ENCODE measurements at places on chromosomes 7 and 10. TPM values are rescaled to one million over a fixed set of nuclear protein-coding genes. Genes with fewer than 3 reads are reported as not detected.
A peak's percentile ranks its signal among the peaks of the same experiment; 100 is the strongest.

DNA sequence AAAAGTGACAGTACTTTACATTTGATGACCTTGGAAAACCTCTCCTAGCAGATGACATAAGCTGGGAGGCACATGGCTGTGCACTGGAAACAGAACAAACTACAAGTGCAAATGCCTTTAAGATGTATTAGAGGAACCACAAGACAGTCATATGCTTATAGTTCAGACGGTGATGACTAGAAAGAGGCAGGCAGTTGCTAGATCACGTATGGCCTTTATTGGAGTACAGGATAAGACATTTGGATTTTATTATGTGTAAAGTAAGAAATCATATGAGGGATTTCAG lies 290.0 kb downstream of the SORCS1 start:
- no peak overlapping the region for H3K4me3 ChIP-seq
- no peak for DNase-seq
- H3K36me3 ChIP-seq = no peaks in the 10 kb centered on the region
- H3K27me3 ChIP-seq = no peaks in the 10 kb centered on the region

DNA sequence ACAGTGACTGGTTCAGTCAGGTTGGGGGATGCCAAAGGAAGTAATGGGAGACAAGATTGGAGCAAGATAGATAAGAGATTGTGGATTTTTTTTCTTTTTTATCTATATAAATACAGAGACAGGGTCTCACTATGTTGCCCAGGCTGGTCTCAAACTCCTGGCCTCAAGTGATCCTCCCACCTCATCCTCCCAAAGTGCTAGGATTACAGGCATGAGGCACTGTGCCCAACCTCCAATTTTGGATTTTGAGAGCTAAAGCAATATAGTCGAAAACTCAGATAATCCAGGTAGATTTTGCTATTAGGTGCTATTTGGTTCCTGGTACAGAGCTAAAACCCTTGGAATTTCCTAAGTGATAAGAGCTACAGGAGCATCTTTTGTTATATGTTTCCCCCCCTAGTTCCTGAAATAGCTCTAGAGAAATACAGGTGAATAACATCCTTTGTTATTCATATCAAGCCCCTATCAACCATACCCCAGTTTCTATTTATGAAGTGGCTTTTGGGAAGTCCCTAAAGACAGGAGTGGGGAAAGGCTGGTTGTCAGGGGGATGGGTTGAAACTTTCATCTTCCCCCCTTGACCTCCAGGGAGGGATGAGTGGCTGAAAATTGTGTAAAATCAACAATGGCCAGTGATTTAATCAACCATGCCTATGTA lies 151.2 kb downstream of the CFTR start:
- no peaks in the 10 kb centered on the region for H3K27me3 ChIP-seq
- H3K27ac ChIP-seq = no peak overlapping the region
- no peak overlapping the region for H3K4me3 ChIP-seq
- H3K4me1 ChIP-seq = no peaks in the 10 kb centered on the region

DNA sequence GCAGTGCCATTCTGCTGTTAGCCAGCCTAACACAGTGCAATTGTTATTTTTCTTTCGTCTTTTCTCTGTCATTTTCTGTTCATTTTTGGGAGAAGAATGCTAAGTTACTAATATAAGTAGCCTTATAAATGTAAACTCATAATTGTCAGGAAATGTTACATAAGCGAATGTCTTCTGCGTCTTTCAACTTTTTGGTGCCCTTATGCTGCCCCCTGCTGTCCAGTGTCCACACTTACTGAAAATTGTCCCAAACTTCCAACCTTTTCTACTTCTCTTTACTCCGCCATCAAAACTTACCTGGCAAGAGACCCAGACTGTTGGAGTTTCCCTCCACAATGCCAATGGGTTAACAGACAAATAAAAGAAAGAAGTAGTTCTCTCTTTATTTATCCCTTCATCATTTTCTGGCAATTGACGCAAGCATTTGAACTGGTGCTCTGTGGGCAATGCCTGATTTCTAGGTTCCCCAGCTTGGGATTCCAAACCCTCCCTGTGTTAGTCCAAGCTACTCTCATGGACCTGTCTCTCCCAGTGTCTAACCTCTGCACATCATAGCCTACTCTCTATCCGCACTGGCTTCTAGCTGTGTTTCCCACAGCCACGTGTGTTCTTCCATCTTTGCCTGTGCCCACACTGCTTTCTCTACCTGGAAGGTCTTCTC lies 21.0 kb upstream of the EPC1 start:
- no peak overlapping the region for H3K27ac ChIP-seq
- DNase-seq = peak; percentile 76
- no peaks in the 10 kb centered on the region for H3K4me1 ChIP-seq
- no peaks in the 10 kb centered on the region for H3K36me3 ChIP-seq

GRCh38 chr10:62869958-62870357 lies 53.8 kb upstream of the EGR2 start:
- no peaks in the 10 kb centered on the region for H3K36me3 ChIP-seq
- no peaks in the 10 kb centered on the region for H3K4me1 ChIP-seq
- H3K27me3 ChIP-seq = no peaks in the 10 kb centered on the region
- DNase-seq = no peak

KNDC1 gene
- polyA plus RNA-seq = 0.25 TPM

TBXAS1 gene
- polyA plus RNA-seq = 5.5 TPM

PBLD gene
- 36.8 TPM for polyA plus RNA-seq

CXCL12 gene
- polyA plus RNA-seq = 108 TPM

SFXN4 gene
- polyA plus RNA-seq = 49.8 TPM

DNA sequence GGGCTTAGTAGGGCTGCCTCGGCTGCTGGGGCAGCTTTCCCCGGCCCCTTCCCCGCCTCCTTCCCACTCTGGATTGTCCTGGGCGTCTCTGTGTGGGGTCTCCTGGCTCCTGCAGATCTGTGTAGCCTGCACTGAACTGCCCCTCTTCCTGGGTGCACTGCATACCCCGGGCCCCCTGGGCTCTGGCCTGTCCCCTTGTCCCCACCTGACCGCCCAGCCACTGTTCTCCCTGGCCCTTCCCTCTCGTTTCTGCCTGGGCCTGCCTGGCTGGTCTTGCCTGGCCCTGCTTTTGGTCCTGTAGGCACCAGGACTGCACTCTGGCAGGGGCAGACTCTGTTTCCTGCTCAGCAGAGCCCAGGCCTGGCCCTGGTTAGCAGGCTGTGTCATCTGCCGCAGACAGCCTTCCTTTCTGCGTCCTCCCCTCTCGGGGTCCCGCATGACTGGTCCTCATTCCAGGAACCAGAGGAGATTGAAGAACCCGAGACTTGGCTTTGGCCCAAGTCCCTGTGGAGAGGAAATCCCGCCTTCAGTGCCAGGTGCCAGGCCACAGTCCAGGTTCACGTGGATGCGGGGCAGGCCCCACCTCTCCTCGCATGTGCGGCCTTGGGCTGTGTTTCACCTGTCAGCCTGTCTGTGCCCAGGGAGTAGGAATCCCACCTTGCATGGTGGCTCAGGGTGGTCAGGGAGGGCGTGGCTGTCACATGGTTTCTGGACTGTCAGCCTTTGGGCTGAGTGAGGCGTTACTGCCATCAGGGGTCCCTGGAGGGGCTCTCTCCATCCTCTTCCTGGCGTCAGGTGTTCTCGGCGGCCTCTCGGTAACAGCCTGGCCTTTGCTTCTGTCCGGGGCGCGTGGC lies 9.2 kb downstream of the INPP5A start:
- no peak overlapping the region for H3K4me3 ChIP-seq
- no peak overlapping the region for H3K27ac ChIP-seq
- H3K27me3 ChIP-seq = no peaks in the 10 kb centered on the region
- H3K36me3 ChIP-seq = no peaks in the 10 kb centered on the region
- H3K4me1 ChIP-seq = no peaks in the 10 kb centered on the region
- peak; percentile 40 for DNase-seq

ANKRD30A gene
- not detected for polyA plus RNA-seq

DNA sequence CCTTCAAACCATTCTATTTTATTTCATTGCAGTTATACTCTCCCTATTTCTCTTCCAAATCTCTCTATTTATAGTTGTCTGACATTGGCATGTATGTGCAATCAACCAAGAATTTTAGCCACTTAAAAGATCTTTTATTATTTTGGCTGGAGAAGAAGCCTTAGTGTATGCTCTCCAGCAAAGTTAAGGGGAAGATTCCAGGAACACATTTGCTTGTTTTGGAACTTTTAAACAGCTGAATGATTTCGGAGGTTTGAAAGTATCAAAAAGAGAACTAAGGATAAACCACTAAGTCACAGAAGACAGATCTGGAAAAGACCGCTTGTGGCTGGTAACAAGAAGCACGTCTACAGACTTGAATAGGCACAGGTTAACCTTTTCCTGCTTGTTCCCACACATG lies 182.2 kb upstream of the FZD1 start:
- no peaks in the 10 kb centered on the region for H3K27me3 ChIP-seq
- peak overlapping the region; percentile 28 for H3K27ac ChIP-seq
- no peak for DNase-seq
- no peaks in the 10 kb centered on the region for H3K36me3 ChIP-seq
- H3K4me3 ChIP-seq = peak overlapping the region; percentile 14
- H3K4me1 ChIP-seq = no peaks in the 10 kb centered on the region

DNA sequence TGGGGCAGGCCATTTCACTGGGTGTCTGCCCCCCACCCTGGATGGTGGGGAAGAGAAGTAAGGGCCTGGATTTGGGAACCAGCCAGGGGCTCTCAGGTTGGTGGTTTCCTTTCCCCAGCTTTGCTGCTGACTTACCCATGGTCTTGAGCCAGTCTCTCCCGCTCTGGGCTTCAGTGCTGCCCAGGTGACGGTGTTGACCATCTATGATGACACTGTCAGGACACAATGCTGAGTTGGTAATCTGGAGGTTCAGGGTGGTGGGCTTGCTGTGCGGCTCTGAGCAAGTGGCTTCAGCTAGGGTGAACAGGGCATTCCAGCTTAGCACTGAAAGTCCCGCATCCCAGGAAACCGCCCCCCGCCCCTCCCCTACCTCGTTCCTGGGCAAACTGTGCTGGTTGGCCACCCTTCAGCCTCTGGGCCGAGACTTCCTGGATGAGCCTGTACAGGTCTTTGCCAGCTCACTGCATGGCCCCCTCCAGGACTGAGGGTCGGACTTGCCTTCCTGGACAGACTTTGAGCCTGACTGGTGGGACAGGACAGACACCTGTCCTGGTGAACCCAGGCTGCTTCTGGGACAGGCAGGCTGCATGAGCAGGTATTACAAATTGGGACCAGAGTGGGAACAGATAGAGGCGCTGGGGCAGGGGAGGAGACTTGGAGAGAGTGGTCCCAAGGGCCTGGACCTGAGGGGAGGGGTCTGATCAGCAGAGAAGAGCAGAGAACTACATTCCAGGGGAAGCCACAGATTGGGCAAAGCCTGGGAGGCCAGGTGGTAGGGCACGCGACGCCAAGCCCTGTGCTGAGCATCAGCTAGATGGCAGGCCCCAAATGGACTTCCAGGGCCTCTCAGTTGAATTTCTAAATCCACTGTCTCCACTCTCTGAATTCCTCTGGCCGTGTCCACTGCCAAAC lies 19.9 kb upstream of the ZMIZ1 start:
- DNase-seq = peak; percentile 70
- no peaks in the 10 kb centered on the region for H3K27me3 ChIP-seq
- H3K4me3 ChIP-seq = no peak overlapping the region
- H3K27ac ChIP-seq = no peak overlapping the region

- no peak overlapping the region for H3K27ac ChIP-seq
- H3K4me3 ChIP-seq = no peak overlapping the region
- peak; percentile 41 for DNase-seq
- no peaks in the 10 kb centered on the region for H3K27me3 ChIP-seq
- no peaks in the 10 kb centered on the region for H3K36me3 ChIP-seq
- no peaks in the 10 kb centered on the region for H3K4me1 ChIP-seq
These were observed 21.0 kb downstream of the ELFN1 start for GRCh38 chr7:1691096-1691495.

DNA sequence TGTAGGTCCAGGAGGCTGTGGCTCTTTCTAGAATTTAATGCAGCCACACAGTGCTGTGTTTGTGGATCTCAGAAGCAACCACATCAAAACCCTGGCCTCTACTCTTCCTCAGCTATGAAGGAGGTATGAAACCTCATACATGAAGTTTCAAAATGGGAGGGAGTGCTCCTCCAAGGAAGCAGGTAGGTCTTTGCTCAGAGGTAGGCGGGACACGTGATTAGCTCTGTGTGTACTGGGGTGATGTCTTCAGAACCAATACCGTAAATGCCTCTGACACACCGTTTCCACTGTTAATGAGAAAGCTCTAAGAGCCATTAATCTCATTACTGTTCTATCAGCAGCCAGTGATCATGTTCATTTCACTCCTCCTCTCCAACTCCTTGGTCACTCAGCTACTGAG lies 126.1 kb downstream of the PLXNA4 start:
- H3K4me1 ChIP-seq = no peaks in the 10 kb centered on the region
- no peaks in the 10 kb centered on the region for H3K36me3 ChIP-seq
- DNase-seq = no peak
- H3K27ac ChIP-seq = no peak overlapping the region
- H3K27me3 ChIP-seq = no peaks in the 10 kb centered on the region

- H3K36me3 ChIP-seq = no peaks in the 10 kb centered on the region
- no peak overlapping the region for H3K27ac ChIP-seq
- no peaks in the 10 kb centered on the region for H3K4me1 ChIP-seq
- peak overlapping the region; percentile 60 for H3K4me3 ChIP-seq
- DNase-seq = peak; percentile 46
These were observed 906 bp downstream of the CDK1 start for GRCh38 chr10:60778971-60779796.

FOXP2 gene
- 1.9 TPM for polyA plus RNA-seq

NUTM2A gene
- not detected for polyA plus RNA-seq

DNA sequence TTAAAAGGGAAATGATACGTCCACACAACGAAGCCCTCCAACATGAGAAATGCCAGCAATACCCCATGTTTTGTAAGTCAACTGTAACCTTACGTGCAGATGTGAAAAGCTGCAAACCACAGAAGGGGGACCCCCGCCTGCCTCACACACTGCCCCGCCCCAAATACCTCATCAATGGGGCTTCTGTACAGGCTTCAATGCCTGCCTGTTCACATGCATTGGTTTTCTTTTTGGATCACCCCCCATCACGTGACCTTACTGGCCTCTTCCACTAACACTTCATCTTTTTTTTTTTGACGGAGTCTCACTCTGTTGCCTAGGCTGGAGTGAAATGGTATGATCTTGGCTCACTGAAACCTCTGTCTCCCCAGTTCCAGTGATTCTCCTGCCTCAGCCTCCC lies 224.0 kb downstream of the TNS3 start:
- H3K27ac ChIP-seq = no peak overlapping the region
- no peaks in the 10 kb centered on the region for H3K4me1 ChIP-seq
- no peaks in the 10 kb centered on the region for H3K36me3 ChIP-seq
- H3K27me3 ChIP-seq = no peaks in the 10 kb centered on the region

DNA sequence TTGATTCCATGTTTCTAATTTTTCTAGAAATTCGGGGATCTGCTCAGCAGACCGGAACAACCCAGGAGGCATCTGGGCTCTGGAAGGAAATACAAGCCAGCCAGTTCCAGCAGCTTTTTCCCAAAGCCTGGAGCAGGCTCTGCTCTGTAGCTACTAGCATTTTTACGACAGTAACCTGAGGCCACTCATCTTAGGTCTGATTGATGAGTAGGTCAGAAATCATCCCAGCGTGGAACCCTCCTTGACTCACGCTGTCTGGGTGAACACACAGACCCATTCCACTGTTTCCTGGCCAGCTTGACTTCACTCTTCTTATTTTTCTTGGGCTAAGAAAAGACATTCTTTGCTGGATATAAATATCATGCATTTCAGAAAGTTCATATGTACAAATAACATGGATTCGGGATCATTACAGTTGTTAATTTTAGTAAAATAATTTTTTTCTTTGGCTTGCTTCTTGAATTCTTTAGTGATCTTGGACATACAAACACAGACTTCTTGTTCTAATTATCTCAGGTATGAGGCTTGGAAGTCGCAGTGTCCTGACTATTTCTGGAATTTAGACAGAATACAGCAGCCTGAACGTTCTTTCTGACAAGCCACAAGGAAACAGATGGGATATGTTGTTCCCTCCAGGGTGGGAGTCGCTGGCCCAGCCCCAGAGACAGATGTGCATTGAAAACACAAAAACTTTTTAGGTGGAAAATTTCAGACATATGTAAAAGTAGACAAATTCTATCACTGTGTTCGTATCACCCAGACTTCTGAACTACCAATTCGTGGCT lies 54.6 kb upstream of the PITRM1 start:
- no peaks in the 10 kb centered on the region for H3K36me3 ChIP-seq
- no peak overlapping the region for H3K27ac ChIP-seq

All from aorta (tissue), 5 donors.